ENCODE measurements at places on chromosomes 13 and 19. TPM values are rescaled to one million over a fixed set of nuclear protein-coding genes. Genes with fewer than 3 reads are reported as not detected.

The ZNF844 gene
- total RNA-seq: 0.24 TPM

The CPB2 gene
- not detected for total RNA-seq

DNA sequence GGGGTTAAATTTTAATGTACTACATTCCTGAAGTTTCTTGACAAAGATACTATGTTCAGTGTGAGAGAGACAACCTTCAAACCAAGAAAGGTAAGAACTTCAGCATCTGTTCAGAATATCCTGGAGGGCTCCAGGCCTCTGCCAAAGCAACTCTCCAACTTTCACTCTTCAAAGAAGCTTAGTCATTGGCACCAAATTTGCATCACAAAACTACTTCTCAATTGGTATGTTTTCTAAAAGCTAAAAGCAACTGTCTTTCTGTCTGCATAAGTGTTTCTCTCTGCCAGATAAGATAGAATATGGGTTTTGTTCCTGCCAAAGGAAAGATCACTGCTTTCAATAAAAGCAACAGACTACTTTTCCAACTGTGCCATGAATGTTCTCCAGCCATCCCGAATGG, 187.4 kb downstream of the SUCLA2 start:
- DNase-seq: no peak

DNA sequence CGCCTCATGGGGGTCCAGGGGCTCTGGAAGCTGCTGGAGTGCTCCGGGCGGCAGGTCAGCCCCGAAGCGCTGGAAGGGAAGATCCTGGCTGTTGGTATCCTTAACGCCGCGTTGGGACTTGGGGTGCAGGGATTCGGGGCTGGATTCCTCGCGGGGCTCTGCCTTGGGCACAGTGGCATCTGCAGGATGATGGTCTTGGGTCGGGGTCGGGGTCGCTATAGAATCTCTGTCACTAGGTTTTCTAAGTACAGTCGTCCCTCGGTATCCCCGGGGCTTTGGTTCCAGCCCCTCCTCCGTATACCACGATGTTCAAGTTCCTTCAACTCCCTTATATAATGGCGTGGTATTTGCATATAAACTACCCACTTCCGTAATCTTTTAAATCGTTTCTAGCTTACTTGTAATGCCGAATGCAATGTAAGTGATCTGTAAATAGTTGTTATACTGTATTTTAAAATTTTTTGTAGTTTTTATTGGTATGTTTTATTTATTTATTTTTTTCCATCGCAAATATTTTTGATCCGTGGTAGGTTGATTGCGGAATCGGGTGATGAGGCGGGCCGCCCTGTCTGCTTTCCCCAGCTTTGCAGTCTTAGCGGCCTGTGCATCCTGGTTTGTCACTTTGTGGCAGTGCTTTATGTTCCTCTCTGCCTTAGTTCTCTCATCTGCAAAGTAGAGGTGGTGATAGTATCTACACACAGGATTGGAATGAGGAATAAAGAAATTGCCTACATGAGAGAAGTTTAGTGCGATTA, 606 bp downstream of the ERCC5 start:
- peak; percentile 33 for DNase-seq

DNA sequence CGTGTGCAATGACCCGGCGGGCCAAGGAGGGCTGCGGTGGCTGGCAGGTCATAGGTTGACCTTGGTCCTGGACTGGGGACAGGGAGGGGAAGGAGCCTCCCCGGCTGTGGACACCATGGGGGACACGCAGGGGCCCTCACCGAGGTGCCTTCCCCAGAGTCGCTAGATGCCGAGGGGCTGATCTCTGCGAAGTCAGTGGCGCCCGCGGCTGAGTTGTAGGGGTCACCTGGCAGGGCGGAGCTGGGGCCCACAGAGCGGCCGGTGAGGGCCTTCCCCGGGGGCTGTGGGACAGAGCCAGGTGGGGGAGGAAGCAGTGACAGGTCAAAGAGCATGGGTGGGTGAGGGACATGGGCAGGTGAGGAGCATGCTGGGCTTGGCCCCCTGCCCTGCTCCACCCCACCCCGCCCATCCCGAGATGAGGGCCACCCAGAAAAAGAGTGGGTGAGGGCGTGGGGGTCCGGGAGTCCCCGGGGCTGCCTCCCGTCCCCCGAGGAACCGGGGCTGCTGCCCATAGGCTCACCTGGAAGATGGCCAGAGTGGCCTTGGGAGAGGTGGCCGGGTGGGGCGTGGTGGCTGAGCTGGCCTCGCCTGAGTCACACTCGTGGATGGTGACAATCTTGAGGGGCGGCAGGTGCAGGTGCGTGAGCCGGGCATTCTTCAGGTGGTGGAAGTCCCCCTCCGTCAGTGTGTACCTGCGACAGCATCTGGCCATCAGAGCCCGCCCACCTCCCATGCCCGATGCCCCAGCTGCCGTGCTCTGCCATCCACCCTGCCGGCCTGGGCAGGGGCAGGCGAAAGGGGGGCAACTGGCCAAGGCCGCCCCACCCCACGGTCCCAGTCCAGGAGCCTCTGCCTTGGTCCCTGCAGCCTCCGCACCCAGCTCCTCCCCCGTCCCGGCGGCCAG, 3.5 kb downstream of the CBARP start:
- no peak for DNase-seq

GRCh38 chr19:9289231-9289884, 20.3 kb downstream of the ZNF699 start:
- no peak for DNase-seq
